ENCODE measurements at places on chromosomes 2 and 18.
A peak's percentile ranks its signal among the peaks of the same experiment; 100 is the strongest.

GRCh38 chr2:147019311-147019710, 825.5 kb upstream of the ACVR2A start:
- H3K27me3 ChIP-seq: no peaks in the 10 kb centered on the region
- no peaks in the 10 kb centered on the region for H3K36me3 ChIP-seq
- no peaks in the 10 kb centered on the region for H3K4me1 ChIP-seq
- DNase-seq: no peak

GRCh38 chr18:74196220-74197119, 48.1 kb downstream of the TIMM21 start:
- H3K4me1 ChIP-seq: peaks cover 25% of the 10 kb centered on the region
- peak overlapping the region; percentile 25 for H3K4me3 ChIP-seq
- no peaks in the 10 kb centered on the region for H3K36me3 ChIP-seq
- H3K27me3 ChIP-seq: peaks cover 28% of the 10 kb centered on the region

DNA sequence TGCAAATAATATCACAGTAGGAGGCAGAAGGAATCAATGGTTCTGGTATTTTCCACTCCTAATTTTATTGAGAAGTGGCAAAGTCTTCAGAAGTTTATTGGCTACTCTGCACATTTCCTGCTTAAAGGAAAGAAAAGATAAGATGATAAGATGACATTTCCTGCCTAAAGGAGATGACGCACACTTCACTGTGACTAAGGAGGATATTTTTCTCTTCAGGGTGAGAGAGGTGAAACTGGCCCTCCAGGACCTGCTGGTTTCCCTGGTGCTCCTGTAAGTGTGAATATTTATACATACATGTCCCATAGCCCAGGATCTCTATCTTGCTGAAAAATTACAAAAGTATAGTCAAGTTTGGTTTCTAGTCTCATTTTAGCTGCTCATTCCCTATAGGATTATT, 27.9 kb downstream of the COL3A1 start:
- no peaks in the 10 kb centered on the region for H3K27me3 ChIP-seq
- no peak overlapping the region for H3K4me3 ChIP-seq
- peaks cover 34% of the 10 kb centered on the region for H3K36me3 ChIP-seq
- DNase-seq: no peak
- no peaks in the 10 kb centered on the region for H3K4me1 ChIP-seq
- no peak overlapping the region for H3K27ac ChIP-seq

- H3K4me3 ChIP-seq: peak overlapping the region; percentile 60
- H3K27ac ChIP-seq: peak overlapping the region; percentile 90
- H3K27me3 ChIP-seq: peaks cover 16% of the 10 kb centered on the region
- H3K36me3 ChIP-seq: no peaks in the 10 kb centered on the region
- H3K4me1 ChIP-seq: peaks cover 15% of the 10 kb centered on the region
Measured at GRCh38 chr2:100321179-100321865, 979 bp downstream of the LONRF2 start.

GRCh38 chr2:176118601-176119339, 2.2 kb downstream of the HOXD10 start:
- no peak overlapping the region for H3K27ac ChIP-seq
- H3K27me3 ChIP-seq: peaks cover 95% of the 10 kb centered on the region
- peaks cover 23% of the 10 kb centered on the region for H3K4me1 ChIP-seq

DNA sequence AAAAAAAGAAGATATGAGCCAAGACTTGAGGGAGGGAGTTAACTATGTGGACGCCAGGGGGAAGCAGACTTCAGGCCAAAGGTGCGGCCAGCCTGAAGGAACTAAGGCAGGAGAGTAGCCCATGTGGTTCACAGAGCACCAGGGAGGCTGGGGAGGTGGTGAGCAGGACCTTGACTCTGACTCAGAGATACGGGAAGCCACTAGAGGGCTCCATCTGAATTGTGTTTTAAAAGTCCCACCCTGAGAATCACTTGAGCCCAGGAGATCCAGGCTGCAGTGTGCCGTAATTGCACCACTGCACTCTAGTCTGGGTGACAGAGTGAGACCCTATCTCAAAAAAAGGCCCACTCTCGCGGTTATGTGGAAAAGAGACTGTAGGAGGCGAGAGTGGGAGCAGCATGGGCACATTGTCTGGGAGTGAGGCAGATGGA, 12.3 kb downstream of the CEP192 start:
- peaks cover 37% of the 10 kb centered on the region for H3K36me3 ChIP-seq
- H3K4me1 ChIP-seq: peaks cover under 1% of the 10 kb centered on the region
- DNase-seq: peak; percentile 51
- no peak overlapping the region for H3K27ac ChIP-seq
- no peaks in the 10 kb centered on the region for H3K27me3 ChIP-seq

GRCh38 chr2:181741756-181742155, 61.4 kb upstream of the NEUROD1 start:
- no peak for DNase-seq
- no peaks in the 10 kb centered on the region for H3K4me1 ChIP-seq
- no peaks in the 10 kb centered on the region for H3K36me3 ChIP-seq
- no peak overlapping the region for H3K4me3 ChIP-seq
- H3K27ac ChIP-seq: no peak overlapping the region
- H3K27me3 ChIP-seq: no peaks in the 10 kb centered on the region

GRCh38 chr2:19664646-19665045, 237.1 kb downstream of the TTC32 start:
- DNase-seq: no peak
- no peaks in the 10 kb centered on the region for H3K36me3 ChIP-seq
- H3K4me3 ChIP-seq: no peak overlapping the region
- H3K27ac ChIP-seq: no peak overlapping the region

Data from stomach (tissue), 19 donors.